ENCODE measurements at places on chromosomes 1 and 21. TPM values are rescaled to one million over a fixed set of nuclear protein-coding genes. Genes with fewer than 3 reads are reported as not detected.

RASSF5 gene
- 5.7 TPM for total RNA-seq

MRAP gene
- 0.13 TPM for total RNA-seq

ASAP3 gene
- 29.4 TPM for total RNA-seq

LAPTM5 gene
- total RNA-seq = 0.26 TPM

RGS18 gene
- total RNA-seq = 0.07 TPM

GJA5 gene
- 2.9 TPM for total RNA-seq

INAVA gene
- 0.03 TPM for total RNA-seq

IL24 gene
- total RNA-seq = not detected

TMEM200B gene
- 4.3 TPM for total RNA-seq

JAM2 gene
- total RNA-seq = 3.3 TPM

CFAP126 gene
- total RNA-seq = not detected

NEXN gene
- total RNA-seq = 13.0 TPM

LCE2C gene
- not detected for total RNA-seq

RHEX gene
- total RNA-seq = not detected

CD1E gene
- total RNA-seq = not detected

SLC25A24 gene
- total RNA-seq = 41.0 TPM
